ENCODE measurements at places on chromosomes 1 and 21. TPM values are rescaled to one million over a fixed set of nuclear protein-coding genes. Genes with fewer than 3 reads are reported as not detected.
A peak's percentile ranks its signal among the peaks of the same experiment; 100 is the strongest.

The CASQ2 gene
- not detected for polyA plus RNA-seq

The CYP4A11 gene
- polyA plus RNA-seq: not detected

The GPR89B gene
- polyA plus RNA-seq: 23.2 TPM

The LEFTY2 gene
- polyA plus RNA-seq: not detected

The RUNX3 gene
- not detected for polyA plus RNA-seq

The ANKRD34A gene
- polyA plus RNA-seq: 0.83 TPM

The TSACC gene
- 0.48 TPM for polyA plus RNA-seq

The TRIM33 gene
- polyA plus RNA-seq: 21.1 TPM

The OR6N1 gene
- not detected for polyA plus RNA-seq

The OPTC gene
- polyA plus RNA-seq: not detected

The CAMK1G gene
- 2.0 TPM for polyA plus RNA-seq

The MYOC gene
- not detected for polyA plus RNA-seq

The PIAS3 gene
- 29.2 TPM for polyA plus RNA-seq

DNA sequence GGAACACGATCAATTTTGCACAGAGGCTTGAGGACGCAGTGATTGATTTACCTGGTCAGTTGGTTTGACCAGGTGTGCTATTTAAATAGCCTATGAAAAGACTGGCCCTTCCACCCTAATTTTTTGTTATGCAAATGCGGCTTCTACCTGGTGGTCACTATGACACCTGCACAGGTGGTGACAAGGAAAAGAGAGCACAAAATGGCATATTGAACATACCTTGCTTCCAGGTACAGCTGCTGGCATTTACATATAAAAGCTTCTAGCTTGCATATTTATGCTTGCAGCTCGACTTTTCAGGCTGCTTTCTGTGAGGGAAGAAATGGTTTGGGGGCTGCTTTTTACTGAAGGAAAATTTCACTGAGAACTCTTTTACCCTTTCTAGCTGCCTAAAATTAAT is 15.3 kb upstream of the FMO4 start:
- no peak for DNase-seq

- no peak for DNase-seq
These were observed 7.4 kb downstream of the YTHDF2 start for GRCh38 chr1:28744184-28744583.

- no peak for DNase-seq
These were observed 18.4 kb upstream of the RCAN3 start for GRCh38 chr1:24484199-24484598.

GRCh38 chr1:246492611-246493245 is 14.4 kb downstream of the SMYD3 start:
- peak; percentile 48 for DNase-seq

- no peak for DNase-seq
These were observed 33.7 kb upstream of the VASH2 start for GRCh38 chr1:212916481-212917133.

DNA sequence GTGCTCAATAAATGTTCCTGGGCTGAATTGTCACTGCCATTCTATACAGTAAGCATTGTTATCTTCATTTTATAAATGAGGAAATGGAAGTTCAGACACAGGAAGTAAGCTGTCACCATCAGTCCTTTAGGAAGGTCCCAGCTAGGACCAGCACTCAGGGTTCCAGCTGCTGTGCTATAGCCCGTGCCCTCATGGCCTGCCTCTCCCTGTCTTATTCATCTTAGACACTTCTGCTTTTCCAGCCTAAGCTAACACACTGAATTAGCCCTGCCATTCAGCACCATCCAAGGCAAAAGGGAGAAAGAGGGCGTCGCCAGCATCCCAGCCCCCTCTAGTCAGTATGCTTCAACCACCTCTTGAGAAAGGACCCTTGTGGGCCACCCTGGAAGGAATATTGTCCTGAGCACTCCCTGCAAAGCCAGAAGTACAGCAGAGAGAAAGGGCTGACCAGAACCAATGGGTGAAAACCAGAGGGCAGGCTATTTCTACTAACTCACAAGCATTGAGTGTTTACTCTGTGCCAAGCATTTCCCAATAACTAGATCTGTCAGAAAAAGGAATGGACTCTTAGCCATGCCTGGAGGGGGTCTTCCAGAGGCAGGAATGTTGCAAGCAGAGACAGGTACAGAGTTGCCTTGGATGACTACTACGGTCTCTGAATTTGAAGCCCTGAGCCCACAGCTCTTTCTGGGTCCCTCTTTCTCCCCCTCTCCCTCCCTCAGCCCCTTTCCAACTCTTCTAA is 77.9 kb upstream of the NFIA start:
- no peak for DNase-seq

DNA sequence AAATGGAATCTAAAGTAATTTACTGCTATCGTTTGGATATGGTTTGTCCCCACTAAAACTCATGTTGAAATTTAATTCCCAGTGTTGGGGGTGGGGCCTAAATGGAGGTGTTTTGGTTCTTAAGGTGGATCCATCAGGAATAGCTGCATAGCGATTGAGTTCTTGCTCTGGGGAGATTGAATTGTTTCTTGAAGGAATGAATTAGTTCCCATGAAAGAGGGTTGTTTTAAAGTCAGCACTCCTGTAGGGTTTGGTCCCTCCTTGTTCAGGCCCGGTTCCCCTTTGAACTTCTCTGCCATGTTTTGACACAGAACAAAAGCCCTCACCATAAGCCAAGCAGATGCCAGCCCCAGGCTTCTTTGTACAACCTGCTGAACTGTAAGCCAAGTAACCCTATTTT is 170.9 kb downstream of the COL11A1 start:
- no peak for DNase-seq

GRCh38 chr1:93750955-93751354 is 69.3 kb upstream of the BCAR3 start:
- DNase-seq: no peak

- DNase-seq: no peak
These were observed 11.2 kb upstream of the GATAD2B start for GRCh38 chr1:153933955-153934354.

- no peak for DNase-seq
These were observed 60.5 kb downstream of the RHBG start for GRCh38 chr1:156429313-156430060.

DNA sequence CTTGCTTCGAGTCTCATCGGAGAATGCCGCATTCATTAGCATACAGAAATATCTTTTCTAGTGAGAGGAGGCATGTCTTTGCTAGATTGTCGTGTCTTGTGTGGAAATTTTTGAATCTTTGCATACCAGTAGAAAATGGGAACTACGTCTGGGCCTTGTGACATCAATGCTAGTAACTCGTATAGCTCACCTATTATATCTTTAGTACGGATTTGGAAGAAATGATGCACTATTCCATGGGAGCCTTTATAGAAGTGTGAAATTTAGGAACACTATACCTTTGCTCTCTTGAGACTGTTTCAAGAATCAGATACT is 835 bp downstream of the UHMK1 start:
- DNase-seq: no peak

DNA sequence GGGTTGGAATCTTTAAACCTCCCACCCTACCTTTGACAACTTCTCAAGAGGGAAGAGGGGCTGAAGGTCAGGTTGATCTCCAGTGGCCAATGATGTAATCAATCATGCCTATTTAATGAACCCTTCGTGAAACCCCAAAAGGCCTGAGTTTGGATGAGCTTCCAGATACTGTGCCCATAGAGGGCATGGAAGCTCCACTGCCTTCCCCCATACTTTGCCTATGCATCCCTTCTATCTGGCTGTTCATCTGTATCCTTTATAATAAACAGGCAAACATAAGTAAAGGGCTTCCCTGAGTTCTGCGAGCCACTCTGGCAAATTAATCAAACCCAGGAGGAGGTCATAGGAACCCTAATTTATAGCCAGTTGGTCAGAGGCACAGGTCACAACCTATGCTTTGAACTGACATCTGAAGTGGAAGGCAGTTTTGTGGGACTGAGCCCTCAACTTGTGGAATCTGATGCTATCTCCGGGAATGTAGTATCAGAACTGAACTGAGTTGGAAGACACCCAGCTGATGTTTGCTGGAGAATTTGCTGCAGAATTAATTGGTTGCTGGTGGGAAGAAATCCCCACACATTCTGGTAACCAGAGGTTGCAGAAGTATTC is 24.8 kb downstream of the S100A10 start:
- DNase-seq: no peak

- DNase-seq: no peak
These were observed 53.6 kb upstream of the LAX1 start for GRCh38 chr1:203711251-203712007.

DNA sequence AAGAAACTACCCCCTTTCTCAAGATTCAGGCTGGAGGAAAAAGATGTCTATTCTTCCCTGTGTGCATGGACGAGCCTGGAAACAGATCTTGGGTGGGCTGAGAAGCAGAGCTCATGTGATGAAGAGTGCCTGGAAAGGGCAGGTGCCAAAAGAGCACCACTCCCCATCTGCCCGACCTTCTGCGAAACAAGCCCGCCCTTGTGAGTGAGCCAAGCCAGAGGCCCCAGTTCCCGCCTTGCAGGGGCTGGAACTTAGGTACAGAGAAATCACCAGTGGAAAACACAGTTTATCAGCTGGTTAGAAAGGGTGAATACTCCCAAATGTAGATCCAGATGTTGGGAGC is 26.7 kb upstream of the A3GALT2 start:
- no peak for DNase-seq

- DNase-seq: no peak
These were observed 81.5 kb downstream of the ABCA4 start for GRCh38 chr1:94039514-94039870.

DNA sequence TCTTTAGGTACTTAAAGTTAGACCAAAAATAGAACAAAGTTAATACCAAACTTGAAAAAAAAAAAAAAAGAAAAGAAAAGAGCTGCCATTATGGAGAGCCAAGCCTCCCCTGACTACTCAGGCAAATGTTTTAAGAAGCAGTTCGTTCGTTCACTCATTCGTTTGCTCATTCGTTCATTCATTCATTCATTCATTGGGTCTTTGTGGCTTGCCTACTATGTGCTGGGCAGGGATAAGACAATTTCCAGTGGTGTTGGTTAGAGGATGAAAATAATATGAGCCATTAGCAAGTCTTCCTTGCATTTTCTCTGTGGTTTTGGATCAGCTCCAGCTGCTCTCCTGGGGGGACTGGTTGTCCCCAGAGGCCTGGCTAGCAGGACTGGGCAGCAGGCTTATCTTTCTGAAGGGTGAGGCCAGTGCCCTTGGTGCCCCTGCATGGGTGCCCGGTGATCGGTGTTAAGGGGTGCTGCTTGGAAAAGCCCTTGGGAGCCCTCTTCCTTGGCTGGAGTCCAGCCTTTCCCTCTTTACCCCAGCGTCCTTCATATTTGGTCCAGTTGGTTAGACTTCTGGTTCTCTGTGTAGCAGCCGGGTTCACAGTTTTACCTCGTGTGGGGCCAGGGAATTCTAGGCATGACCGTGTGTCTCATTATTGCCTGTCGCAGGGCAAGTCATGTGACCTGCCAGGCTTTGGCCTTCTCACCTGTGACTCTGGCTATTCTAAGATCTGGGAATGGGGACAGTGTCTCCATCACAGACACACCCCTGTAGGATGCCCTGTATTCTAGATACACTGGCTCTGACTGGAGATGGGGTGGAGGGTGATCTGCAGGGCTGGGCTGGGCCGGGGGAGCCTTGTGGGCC is 32.8 kb downstream of the LHX4 start:
- no peak for DNase-seq

DNA sequence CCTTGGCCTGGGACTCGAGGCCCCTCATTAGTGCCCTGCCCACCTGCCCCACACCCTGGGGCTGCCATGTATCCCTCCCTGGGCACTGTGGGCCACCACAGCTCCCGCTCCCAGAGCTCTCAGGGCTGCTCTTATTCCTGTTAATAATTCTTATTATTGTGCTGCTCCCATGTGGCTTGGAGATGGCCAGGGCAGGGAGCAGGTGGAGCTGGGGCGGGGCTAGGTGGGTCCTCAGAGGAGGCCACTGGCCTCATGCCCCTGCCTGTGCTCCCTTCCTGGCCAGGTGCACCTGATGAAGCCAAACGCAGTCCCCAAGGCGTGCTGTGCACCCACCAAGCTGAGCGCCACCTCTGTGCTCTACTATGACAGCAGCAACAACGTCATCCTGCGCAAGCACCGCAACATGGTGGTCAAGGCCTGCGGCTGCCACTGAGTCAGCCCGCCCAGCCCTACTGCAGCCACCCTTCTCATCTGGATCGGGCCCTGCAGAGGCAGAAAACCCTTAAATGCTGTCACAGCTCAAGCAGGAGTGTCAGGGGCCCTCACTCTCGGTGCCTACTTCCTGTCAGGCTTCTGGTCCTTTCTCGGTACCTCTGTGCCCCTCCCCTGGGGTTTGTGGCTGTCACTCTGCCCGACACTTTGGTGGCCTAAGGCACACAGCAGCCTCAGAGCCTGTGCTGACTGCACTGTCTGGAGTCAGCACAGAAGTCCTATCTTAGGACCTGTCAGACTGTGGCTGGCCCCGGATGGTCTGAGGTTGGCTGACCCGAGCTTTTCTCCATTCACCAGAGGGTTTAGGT is 34.1 kb downstream of the BMP8A start:
- DNase-seq: no peak

- no peak for DNase-seq
These were observed at the start of gene AGRN for GRCh38 chr1:1020000-1020404. Gene AGRN (plus strand): TSS chr1:1020120. CDS start chr1:1020173, 53 bp downstream.

GRCh38 chr1:109910963-109911798 is 532 bp downstream of the CSF1 start:
- no peak for DNase-seq

DNA sequence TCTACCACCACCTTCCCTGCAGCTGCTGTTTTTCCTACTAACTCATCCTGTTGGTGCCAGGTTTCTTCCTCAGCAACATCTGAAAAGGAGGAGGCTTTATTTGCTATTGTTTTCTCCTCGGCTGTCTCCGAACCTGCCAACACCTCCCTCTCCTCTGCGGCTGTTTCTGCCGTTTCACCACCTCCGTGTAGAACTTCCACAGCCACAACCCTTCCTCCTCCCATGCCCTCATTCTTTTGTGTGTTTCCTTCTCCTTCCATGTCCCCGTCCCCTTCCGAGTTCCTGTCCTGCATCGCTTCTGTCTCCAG is 59.0 kb upstream of the LRRC53 start:
- DNase-seq: no peak

- DNase-seq: no peak
These were observed 509.1 kb downstream of the KIF26B start for GRCh38 chr1:245663841-245664240.

- no peak for DNase-seq
These were observed 658 bp downstream of the UBXN11 start for GRCh38 chr1:26305667-26306289.

- DNase-seq: no peak
These were observed 163.9 kb downstream of the TSEN15 start for GRCh38 chr1:184215274-184215925.

GRCh38 chr1:66244429-66244828 is 289.5 kb upstream of the SGIP1 start:
- DNase-seq: no peak

- DNase-seq: no peak
These were observed 66.8 kb upstream of the JUN start for GRCh38 chr1:58850636-58851035.

- DNase-seq: no peak
These were observed 91.6 kb downstream of the LRRC8C start for GRCh38 chr1:89724369-89725010.
